ENCODE measurements at places on chromosomes 7 and 10.

GRCh38 chr7:105268056-105268455, 120.7 kb downstream of the SRPK2 start:
- DNase-seq: no peak

GRCh38 chr10:123966896-123967231, 75.3 kb upstream of the CPXM2 start:
- no peak for DNase-seq

DNA sequence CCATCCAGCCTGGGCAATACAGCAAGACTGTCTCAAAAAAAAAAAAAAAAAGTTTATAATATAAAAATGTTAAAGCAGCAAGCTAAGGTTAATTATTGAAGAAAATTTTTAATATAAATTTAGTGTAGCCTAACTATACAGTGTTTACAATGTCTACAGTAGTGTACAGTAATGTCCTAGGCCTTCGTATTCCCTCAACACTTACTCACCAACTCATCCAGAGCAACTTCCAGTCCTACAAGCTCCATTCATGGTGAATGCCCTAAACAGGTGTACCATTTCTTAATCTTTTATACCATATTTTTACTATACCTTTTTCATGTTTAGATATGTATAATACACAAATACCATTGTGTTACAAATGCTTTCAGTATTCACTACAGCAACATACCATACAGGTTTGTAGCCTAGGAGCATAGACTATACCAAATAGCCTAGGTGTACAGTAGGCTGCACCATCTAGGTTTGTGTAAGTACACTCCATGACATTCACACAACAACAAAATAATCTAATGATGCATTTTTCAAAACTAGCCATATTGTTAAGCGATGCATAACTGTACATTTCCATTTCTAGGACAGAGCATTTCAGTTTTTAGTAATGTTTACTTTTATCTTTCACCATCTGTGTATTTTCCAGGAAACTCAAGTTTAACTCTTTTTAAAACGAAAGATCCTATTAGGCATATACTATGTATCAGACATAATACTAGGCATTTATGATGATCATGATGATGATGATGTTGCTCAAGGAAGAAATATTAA, 43.3 kb downstream of the CNOT4 start:
- DNase-seq: no peak

DNA sequence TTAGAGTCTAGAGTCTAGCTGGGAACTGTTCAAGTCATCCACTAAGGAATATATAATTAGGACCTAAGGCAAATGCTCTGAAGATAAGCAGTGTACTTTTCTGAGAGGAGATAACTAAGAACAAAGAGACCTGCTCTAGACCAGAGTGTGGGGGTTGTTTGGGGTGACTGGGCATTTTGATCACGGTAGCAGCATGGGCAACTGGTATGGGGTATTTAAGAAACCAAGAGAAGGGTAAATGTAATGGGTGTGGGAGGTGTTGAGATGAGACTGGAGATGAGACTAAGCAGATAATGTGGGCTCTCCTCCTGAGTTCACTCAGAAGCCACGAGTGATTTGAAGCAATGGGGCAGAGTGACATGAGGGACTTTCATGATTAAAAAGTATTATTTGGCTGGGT, 1082.9 kb downstream of the GATA3 start:
- no peak for DNase-seq

GRCh38 chr10:71889388-71889987, 38.4 kb upstream of the PSAP start:
- no peak for DNase-seq

DNA sequence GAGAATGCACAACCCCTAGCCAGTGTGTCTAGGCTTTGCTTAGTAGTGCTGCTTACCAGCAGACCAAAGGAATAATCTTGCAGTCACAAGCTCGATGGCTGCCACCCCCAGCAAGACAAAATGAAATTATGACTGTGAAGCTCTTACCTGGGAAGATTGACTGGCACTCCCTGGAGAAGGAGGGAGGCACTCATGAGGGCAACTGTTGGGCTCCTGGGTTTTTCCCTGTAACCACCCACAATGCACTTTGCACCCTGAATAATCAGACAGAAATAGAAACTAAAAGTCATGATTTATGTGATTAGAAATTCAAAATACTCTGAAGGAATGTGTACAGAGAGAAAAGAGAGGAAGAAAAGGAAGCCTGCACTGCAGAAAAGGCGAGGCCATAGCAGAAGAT, 144.3 kb upstream of the DGKB start:
- no peak for DNase-seq

DNA sequence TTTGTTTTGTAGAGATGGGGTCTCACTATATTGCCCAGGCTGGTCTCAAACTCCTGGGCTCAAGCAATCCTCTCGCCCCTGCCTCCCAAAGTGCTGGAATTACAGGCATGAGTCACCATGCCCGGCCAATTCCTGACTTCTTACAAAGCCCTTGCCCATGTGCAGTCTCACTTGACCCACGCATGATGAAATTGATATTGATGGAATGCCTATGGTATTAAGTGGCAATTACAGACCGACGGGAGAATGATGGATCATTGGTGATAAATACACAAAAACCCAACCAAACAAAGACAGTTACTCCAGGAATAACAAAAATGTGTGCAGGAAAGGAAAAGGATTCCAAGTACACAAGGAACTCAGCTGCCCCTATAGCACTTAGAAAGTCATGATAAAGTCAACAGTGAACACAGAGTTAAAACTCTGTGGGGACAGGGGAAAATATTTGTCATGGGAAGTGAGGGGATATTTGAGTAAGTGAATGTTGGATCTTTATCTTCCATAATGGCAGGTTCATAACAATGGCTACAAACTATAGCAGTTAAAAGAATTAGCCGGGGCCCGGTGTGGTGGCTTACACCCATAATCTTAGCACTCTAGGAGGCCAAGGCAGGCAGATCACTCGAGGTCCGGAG, 21.6 kb downstream of the HIP1 start:
- DNase-seq: no peak

DNA sequence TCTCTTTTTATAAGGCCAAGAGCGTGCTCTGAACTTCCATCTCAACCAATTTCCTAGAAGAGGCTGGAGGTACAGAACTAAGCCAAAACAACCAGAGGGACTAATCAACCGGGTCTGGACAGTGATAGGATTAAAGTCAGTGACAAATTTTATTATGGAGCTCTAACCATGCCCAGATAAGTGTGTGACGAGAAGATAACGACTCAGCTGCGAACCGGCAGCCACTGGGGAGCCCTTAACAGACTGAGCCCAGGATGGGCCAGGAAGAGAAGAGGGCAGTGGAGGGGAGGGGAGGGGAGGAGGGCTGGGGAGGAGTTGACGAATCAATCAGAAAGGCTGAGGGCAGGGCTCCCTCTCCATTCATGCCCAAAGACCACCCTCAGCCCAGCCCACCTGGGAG, 119.9 kb downstream of the PLXNA4 start:
- no peak for DNase-seq

GRCh38 chr7:105353752-105354328, 34.9 kb downstream of the SRPK2 start:
- no peak for DNase-seq
